ENCODE measurements at places on chromosomes 12 and 14.

DNA sequence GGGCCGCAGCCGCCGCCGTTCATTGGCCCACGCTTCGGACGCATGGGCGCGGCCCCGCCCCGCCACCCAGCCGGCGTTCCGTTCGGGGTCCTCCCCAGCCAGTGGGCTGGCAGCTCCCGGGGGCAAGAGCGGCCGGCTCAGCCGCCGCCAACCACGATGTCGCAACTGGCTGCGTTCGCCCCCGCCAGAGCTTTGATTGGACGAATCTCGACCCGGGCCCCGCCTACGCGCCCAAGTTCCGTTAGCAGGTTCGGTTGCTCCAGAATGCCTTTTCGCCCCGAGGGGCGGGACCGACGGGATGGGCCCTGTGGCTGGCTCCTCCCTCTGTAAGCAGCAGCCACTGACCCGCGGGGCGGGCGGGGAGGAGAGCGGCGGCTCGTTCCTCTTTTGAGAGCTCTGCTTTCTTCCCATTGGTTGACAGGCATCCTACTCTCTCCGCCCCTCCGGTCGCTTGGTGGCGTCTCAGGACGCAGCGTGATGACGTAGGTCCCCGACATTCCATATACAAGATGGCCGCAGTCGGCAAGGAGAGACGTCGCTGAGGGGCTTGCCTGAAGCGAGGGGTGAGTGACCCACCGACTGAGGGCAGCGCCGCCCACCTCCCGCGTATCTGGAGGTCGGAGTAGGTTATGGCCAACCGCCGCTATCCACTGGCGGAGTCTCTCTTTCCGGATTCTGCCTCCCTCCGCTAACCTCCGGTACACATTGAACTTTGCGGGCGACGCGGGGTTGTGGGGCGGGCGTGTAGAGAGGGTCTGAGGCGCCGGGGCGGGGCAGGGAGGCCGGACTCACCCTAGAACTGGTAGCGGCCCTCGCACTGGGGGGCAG is at the start of gene CCNK:
Gene CCNK (plus strand): TSS at position 493 of the 828 bp plus-strand sequence. CDS start 11,269 bp downstream, outside the sequence.
- peak; percentile 100 for DNase-seq

DNA sequence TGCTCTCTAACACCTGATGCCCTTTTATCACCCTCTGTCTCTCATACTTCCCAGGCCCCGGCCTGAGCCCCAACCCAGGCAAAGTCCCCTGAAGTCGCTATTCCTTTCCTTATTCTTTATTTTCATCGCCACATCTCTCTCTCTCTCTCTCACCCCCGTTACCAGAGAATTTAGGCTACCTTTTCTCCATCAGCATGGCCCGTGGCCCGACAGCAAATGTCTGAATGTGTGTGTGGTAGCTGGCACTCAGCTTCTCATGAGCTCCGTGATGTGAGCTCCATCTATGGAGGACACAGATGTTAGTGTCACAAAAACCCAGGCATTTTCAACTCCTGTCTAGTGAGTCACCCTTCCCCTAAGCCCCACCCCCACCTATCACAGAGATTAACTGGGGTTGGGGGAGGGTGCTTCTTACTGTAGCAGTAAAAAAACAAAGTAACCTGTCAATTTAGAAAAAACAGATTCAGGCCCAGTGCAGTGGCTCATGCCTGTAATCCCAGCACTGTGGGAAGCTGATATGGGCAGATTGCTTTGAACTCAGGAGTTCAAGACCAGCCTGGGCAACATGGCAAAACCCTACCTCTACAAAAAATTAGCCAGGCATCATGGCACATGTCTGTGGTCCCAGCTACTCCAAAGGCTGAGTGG is 53.8 kb downstream of the VCPKMT start:
- no peak for DNase-seq

- DNase-seq = no peak
Observed at GRCh38 chr12:13041224-13041623, 3.0 kb upstream of the FAM234B start.

DNA sequence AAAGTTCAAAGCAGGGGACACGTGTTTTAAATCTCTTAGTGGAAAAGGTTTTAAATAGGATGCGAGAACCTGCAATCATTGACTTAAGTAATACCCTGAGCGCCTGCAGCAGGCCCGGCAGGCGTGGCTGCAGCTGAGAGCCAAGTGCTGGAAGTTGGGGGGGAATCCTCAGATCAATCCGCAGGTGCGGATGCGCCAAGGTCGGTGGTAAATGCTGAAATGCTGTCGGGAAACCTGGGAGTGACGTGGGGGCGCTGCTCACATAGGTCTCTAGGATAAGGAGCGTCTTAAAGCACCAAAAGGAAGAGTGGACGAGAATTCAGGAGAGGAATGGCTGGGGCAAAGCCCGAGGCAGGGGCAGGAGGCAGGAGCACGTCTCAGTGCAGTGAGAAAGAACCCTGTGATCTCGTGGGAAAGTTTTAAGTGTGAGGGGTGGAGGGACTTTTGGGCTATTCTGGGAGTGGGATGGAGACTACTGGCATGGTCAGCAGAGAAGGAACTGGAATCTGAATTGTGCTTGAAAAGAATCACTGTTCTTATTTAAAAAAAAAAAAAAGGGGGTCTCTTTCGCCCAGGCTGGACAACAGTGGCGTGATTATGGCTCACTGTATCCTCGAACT is 883 bp upstream of the CDCA4 start:
- no peak for DNase-seq

GRCh38 chr12:125114365-125115141 is 49.3 kb downstream of the AACS start:
- no peak for DNase-seq

DNA sequence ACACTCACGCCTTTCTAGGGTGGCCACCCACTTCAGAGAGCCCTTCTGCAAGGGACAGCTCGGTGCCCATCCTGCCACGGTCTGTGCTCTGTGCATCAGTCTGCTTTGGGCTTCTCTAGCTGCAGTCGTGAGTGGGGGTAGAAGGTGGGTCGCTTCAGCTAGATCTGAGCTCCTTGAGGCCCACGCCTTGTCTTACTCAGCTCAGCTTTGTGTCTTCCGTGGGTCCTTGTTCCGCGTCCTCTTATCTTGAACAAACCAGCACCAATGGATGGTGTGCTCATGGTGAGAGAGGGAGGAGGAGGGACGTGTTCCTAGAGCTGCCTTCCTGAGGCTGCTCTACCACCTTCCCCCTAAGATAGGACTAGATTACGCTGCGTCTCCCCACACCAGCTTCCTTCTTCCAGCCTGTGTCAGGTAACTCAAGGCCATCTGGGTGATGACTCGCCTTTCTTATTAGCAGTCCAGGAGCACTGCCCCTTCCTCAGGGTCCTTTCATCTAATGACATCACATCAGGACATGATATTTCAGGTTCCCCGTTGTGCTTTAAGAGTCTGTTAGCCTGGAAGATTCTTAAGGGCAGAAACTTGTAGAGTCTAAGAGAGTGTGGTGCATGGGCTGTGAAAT is 118.8 kb downstream of the TSPAN9 start:
- no peak for DNase-seq

DNA sequence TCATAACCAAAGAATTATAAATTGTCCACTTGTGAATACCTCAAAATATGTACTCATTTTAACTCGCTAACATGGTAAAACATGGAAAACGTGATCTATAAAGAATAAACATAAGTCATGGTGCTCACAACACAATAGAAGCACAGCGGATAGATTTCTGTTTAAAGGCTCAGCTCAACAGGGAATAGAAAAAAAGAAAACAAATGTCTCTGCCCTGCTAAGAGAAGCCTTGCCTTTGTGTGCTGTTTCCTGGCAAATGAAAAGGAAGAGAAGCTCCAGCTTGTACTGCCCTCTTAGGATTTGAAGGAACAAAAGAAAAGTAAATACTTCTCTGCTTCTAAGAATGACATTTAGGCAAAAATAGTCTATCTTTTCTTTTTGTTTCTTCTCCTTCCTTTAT is 121.0 kb upstream of the KRR1 start:
- DNase-seq = no peak

DNA sequence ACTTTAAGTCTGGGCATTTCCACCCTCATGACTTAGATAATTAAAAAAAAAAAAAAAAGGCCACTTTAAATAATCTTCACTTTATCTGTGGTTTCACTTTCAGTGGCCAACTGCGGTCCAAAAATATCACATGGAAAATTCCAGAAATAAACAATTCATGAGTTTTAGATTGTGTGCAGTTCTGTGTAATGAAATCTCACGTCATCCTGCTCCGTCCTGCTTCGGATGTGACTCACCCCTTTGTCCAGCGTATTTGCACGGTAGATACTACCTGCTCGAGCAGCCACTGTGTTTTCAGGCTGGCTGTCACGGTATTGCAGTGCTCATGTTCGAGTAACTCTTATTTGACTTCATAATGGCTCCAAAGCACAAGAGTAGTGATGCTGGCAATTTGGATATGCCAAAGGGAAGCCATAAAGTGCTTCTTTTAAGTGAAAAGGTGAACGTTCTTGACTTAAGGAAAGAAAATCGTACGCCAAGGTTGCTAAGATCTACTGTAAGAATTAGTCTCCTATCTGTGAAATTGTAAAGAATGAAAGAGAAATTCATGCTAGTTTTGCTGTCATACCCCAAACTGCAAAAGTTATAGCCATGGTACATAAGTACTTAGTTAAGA is 2.4 kb downstream of the E2F7 start:
- no peak for DNase-seq

- DNase-seq = no peak
Observed at GRCh38 chr12:128813392-128813791, 10.4 kb downstream of the SLC15A4 start.

DNA sequence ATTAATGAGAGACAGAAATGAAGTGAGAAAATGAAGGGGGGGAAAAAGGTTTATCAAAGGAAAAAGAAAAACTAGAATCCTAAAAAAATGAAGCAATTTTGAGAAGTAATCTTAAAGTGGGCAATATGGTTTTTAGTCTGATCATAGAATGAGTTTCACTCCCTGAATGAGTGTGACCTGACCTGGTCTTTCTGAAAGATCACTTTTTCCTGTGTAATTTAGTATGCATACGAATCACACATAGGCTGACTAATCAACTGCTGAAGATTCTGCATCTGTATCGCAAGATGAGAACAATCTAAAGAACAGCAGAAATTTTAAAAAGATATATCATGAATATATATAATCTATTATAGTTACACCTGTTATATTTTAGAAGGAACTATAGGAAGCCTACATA is 11.3 kb downstream of the GNPTAB start:
- no peak for DNase-seq

DNA sequence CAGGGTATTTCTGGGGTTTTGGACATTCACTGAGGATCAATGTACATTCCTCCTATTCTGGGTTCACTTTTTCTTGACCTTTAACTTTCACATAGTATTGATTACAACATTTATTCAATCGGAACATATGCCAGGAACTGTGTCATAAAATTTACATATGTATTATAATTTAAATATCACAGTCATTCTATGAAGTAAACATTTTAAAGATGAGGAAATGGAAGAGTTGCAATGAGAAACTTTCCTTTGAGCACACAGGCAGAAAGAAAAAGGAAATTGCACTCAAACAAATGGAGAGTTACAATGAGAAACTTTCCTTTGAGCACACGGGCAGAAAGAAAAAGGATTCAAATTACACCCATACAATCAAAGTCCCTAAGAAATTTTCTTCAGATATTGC is 3.1 kb downstream of the MUCL1 start:
- DNase-seq = no peak

- DNase-seq = no peak
Observed at GRCh38 chr14:68899033-68899603, 80.0 kb downstream of the ACTN1 start.

DNA sequence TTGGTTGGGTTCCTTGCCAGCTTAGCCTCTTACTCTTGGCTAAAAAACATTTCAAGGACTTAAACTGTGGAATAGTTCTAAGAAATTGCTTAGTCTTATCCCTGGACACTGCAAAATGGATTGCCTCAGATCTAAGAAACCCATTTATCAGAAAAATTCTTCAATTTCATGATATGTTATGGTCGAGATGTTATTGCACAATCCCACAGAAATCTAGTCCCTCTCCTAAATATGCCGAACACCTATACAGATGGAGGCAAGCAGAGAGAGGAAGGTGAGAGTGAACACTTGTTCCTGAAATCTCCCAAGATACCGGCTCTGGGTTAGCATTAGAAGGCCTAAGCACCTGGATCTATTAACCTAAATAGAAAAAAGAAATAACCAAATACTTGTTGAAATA is 267.2 kb downstream of the PAWR start:
- DNase-seq = no peak

- DNase-seq = no peak
Observed at GRCh38 chr12:66838366-66838765, 159.5 kb upstream of the GRIP1 start.

- DNase-seq = no peak
Observed at GRCh38 chr12:65810036-65810435, 14.2 kb upstream of the HMGA2 start.

GRCh38 chr14:97036086-97036852 is 239.1 kb downstream of the VRK1 start:
- DNase-seq = no peak

GRCh38 chr12:75622492-75622891 is 111.1 kb upstream of the KRR1 start:
- DNase-seq = no peak

DNA sequence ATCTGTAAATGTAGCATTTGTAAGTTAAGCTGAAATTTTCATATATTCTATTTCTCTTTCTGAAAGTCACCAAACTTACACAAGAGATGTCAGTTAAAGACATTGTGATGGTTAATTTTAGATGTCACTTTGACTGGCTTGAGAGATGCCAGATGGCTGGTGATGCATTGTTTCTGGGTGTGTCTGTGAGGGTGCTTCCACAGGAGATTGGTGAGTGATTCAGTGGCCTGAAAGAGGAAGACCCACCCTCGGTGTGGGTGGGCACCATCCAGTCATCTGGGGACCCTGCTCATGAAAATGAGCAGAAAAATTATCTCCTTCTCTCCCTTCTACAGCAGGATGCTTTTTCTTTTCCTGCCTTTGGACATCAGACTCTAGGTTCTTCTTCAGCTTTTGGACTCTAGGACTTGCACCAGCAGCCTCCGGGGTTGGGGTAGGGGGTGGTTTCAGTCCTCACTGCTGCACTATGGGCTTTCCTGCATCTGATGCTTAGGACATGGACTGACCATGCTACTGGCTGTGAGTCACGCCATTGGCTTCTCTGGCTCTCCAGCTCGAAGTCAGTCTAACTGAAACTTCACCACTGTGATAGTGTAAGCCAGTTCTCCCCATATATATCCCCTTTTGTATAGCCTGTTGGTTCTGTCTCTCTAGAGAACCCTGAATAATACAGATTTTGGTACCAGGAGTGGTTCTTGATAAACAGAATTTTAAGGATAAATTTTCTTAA is 20.9 kb downstream of the PDE6H start:
- no peak for DNase-seq

GRCh38 chr14:104394409-104394851 is 185.1 kb upstream of the C14orf180 start:
- no peak for DNase-seq
